ENCODE measurements at places on chromosomes 4 and X.

GRCh38 chr4:112057470-112057869 lies 87.8 kb upstream of the FAM241A start:
- no peak for DNase-seq

DNA sequence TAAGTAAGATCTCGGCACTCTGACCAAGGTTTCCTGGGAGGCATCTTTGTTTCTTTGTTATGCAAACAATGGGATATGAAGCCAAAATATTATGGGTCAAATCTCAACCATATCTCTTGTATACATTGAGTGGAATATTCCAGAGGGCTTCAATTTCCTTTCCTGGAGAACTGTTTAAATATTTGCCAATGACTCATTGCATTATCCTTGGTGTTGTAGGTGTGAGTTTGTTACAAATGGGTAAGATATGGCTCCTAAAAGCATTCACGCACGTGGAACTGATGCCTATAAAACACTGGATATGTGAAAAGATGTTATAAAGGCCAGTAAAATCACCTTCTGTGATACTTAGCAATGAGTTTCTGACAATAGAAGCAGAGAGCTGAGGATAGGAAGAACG lies 150.5 kb upstream of the WDR1 start:
- no peak for DNase-seq

- no peak for DNase-seq
These were observed 128.4 kb upstream of the GPC4 start for GRCh38 chrX:133543654-133544053.

- no peak for DNase-seq
These were observed 3.3 kb upstream of the FGA start for GRCh38 chr4:154593868-154594267.

GRCh38 chrX:74797338-74797887 lies 127.8 kb downstream of the NEXMIF start:
- no peak for DNase-seq

GRCh38 chrX:117689956-117690355 lies 426.7 kb downstream of the KLHL13 start:
- DNase-seq = no peak

Data from pulmonary artery endothelial cell (primary cell).